ENCODE measurements at places on chromosomes 7 and 10.
A peak's percentile ranks its signal among the peaks of the same experiment; 100 is the strongest.

DNA sequence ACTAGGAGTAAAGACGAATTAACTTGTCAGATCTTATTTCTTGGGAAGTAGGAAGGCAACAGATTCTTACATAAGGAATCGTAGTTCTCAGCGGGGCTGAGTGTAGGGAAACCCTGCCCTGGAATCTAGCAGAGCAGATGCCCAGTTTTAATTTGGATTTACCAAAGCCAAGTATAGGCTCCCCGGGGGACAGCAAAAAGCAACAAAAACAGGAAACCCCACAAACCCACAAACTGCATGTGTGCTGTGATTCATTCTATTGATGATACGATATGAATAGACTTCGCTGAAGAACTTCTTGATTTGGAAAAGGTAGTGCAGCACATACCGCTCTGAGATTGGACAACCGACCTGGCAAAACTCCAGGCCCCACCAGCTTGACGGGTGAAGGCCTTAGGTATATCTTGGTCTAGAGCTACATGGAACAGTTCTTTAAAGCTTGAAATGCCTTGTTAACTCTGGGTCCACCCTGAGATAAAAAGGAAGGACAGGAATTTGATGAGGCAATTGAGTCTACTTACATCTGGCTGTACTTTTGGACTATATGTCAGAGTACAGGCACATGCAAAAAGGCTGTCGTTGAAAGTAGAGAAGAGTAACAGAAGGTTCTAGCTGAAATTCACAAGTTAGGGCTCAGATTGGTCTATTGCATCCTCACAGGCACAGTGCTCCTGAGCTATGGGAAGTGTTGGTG lies 49.1 kb downstream of the STRA8 start:
- DNase-seq = no peak

GRCh38 chr10:92451431-92451830 lies 122.5 kb downstream of the IDE start:
- DNase-seq = no peak

DNA sequence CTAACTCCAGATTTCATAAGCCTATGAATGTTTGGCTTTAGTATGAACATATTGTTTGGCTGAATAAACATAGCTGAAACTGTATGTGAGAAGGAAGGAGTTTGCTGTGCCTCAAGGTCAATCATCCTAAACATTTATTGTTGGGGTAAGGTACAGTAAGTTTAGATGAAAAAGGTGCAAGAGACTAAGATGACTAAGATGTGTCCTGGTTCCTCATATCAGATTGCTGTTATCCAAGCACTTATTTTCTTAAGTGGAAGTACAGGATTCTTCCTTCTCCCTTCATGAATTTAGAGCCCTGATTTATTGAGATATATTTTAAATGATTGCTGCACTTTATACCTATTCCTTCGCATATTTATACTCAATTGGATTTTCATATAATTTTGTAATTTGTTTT lies 12.2 kb downstream of the MDFIC start:
- no peak for DNase-seq

DNA sequence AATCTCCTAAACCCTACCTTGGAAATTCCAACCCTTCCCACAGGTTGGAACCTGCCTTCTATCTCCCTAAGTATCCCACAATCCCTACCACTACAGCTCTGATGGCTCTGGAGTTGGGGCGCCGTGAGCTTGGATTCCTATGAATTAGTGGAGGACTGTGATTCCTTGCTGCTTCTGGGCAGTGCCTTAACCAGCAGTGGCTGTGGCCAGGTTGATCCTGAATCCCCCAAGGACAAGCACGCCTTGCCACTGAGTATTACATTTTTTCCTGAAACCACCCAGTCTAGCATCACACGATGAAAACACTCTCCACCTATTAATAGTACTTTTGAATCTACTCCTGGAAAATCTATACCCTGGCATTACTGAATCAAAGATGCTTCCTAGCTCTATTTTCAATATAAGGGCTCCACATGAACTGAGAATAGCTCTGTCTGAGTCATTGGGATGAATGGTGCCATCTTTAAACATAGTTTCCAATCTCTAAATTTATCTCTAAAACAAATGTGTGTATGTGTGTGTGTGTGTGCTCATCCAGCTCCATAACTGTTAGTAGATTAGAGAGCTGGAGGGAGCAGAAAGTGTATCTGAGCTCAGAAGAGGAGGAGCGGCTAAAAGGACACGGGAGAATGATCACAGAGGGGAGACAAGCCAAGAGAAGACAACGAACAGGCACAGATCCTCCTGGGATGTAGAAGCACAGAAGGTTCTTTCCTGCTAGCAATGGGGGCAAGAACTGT lies 11.9 kb upstream of the INPP5F start:
- no peak for DNase-seq

DNA sequence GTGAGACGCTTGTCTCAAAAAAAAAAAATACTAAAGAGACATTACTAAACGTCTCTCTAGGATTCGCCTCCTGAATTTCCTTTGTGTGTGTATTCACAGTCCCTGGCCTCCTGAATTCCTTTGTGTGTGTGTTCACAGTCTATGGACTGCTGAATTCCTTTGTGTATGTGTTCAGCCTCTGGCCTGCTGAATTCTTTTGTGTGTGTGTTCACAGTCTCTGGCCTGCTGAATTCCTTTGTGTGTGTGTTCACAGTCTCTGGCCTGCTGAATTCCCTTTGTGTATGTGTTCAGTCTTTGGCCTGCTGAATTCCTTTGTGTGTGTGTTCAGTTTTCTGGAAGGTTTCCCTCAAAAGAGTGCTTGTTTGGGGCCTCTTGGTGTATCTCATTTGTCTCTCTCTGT lies 8.2 kb downstream of the BMS1 start:
- no peak for DNase-seq

- DNase-seq = no peak
Observed at GRCh38 chr7:51636503-51636902, 319.9 kb upstream of the COBL start.

GRCh38 chr7:19442016-19442785 lies 266.6 kb downstream of the POLR1F start:
- peak; percentile 43 for DNase-seq

DNA sequence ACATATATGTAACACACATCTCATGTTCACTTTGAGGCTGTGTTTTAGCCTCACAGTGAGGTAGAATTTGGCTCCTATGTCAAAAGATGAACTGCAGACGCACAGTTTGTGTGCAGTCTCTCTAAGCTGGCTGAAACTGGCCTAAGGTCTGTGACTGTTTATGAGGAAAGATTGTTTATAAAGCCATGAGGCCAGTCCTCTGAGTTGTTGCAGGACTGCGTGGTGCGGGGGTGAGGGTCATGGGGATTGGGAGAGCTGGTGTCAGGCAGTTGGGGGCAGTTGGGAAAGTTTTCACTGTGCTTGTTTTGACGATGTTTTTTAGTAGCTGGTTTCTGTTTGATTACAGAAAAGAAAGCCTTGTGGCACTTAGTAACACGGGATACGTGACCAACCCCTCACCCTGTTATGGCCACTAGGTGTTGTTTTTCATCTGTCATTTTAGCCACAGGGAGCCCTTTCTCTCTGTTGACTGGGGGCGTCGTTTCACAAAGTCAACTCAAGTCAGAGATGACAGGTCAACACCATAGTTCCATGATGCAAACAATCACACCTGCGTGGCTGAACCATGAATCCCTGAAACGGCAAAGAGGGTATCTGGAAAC lies 310.9 kb downstream of the CCDC3 start:
- DNase-seq = no peak

DNA sequence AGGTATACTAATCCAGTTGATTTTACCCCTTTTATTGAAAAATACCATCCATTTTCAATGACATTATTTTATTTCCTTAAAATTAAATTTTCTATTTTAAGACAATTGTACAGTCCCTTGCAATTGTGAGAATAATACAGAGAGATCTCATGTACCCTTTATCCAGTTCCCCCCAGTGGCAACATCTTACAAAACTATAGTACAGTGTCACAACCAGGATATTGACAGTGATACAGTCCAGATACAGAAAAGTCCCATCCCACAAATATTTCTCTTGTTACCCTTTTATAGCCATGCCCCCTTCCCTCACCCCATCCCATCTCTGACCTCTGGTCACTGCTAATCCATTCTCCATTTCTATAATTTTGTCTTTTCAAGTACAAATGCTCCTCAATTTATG lies 18.5 kb downstream of the ELFN1 start:
- DNase-seq = no peak

GRCh38 chr7:149864751-149865150 lies 9.0 kb upstream of the ATP6V0E2 start:
- DNase-seq = no peak

DNA sequence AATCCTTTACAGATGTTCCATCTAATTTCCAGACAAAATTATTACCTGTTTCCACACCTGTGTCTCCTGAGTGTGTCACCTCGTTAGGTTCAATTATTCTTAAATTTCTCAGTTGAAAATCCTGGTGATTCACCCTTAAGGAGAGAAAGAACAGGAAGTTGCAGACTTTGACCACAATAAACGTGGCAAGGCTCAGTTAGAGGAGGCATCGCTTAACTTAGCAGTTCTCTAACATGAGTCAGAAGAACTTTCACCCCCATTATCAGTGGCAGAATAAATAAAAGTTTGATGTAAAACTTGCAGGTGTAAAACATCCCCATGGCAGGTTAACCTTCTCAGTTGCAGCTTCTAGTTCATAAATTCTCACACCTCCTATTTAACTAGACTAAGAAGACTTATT lies 8.3 kb downstream of the XPNPEP1 start:
- DNase-seq = no peak

- no peak for DNase-seq
Observed at GRCh38 chr7:21044913-21045568, 258.4 kb upstream of the SP8 start.

DNA sequence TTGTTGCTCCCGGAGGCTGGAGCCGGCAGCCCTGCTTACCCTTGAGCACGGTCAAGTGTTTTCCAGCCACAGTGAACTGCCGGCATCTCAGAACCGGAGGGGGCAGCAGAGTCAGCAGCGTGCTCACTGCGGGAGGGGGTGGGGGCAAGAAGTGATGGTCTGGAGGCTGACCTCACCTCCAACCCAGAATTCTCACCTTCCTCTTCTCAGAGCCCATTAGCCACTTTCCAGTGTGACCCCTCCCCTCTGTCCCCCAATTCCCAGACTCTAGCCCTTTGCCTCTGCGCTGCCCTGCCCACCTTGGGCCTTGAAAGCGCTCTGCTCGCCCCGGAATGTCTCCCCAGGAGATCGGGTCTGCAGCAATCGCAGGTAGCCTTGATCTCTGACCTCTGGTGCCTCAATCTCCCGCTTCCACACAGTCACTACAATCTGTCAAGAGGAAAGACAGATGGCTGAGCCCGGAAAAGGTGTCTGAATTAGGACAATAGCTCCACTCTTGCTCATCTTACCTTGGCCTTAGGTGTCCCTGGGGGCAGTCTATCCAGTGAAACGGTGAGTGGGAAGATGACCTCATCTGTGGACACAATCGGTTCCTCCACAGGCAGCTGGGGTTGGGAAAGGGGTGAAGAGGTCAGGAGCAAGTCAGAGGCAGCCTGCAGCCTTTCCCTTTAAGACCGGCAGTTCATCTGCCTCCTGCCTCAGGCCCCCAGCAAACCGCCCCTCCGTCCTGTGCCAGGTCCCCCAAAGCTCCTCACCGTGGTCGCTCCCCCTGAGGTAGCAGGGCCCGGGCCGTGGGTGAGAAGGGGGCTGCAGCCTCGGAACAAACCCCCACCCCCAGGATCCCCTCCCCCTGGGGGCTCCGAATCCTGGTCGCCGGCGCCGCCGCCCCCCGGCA lies 942 bp downstream of the TRAPPC14 start:
- DNase-seq = no peak

- DNase-seq = no peak
Observed at GRCh38 chr7:15682111-15682510, 4.4 kb downstream of the MEOX2 start.

- DNase-seq = no peak
Observed at GRCh38 chr7:84677117-84677732, 482.6 kb upstream of the SEMA3A start.

DNA sequence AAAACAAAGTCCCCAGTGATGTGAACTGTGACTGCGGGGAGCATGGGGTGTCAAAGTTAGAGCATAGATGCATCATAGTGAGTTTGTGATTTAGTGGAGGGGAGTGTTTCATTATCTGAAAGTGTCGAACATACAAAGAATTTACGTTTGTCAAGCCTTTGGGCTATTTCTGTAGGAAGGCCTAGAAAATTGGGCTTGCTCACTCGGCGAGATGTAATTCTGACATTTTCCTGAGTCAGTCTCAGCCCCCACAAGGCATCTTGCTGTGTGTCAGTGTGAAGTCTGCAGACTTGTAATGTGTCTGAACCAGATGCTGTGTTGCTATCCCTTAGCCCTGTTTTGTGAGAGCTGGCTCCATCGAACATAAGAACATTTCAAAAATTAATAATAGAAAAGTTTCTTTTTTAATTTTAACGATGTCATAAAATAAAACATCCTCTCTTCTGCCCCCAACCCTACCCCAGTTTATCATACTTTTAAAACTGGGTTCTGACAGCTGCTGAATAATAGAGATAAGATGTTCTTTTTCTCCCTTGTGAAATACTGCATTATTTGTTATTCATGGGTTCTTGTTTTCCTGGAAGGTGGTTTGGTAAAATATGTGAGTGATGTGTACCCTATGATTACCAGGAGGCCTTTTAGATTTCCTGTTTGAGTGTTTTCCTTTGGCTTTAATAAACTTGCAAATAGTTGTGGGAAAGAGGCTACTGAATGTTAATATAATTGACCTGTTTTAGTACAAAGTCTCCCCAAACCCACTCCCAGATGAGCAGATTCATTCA lies 207.4 kb downstream of the GPR158 start:
- DNase-seq = no peak

GRCh38 chr10:120431251-120431651 lies 25.8 kb upstream of the PLPP4 start:
- no peak for DNase-seq

GRCh38 chr10:95559471-95559870 lies 1.7 kb downstream of the SORBS1 start:
- no peak for DNase-seq

GRCh38 chr10:43012578-43012977 lies 64.3 kb upstream of the RET start:
- DNase-seq = no peak

- no peak for DNase-seq
Observed at GRCh38 chr7:115910541-115911164, 119.9 kb downstream of the TFEC start.

DNA sequence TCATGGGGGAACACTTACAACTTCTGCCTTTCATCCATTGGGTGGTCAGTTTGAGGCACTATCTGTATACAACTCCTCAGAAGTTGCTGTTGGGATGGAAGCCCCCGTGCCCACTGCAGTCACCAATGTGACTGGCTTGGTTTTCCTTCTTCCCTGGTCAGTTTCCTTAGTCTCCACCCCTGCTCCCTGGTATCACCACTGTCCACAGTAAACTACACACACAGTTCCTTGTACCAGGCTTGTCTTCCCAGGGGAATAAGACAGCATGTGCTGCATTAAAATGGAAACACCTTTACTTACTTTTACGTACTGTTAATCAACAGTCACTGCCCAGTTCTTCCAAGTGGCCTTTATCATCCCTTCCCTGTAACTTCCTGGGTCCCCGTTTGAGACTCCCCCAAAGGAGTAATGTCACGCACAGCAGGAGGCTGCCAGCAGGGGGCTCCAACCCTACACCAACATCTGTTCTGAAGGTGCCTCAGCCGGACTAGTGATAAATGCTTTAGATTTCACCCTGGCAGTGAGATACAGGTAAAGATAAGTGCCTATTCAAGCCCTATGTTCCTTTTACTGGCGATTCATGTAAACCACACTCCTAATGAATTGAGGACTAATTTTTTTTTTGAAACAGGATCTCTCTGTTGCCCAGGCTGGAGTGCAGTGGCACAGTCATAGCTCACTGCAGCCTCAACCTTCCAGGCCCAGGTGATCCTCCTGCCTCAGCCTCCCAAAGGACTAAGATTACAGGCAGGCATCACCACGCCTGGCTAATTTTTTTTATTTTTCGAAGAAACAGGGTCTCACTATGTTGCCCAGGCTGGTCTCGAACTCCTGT lies 45.3 kb upstream of the PIK3AP1 start:
- peak; percentile 19 for DNase-seq

All from AG09319 (cell line).